ENCODE measurements at places on chromosomes 1 and 21. TPM values are rescaled to one million over a fixed set of nuclear protein-coding genes. Genes with fewer than 3 reads are reported as not detected.
A peak's percentile ranks its signal among the peaks of the same experiment; 100 is the strongest.

CNIH3 gene
- 3.1 TPM for total RNA-seq

GRCh38 chr1:215647738-215648137, 80.6 kb downstream of the KCTD3 start:
- H3K4me1 ChIP-seq = no peaks in the 10 kb centered on the region
- no peak for DNase-seq
- no peak overlapping the region for H3K27ac ChIP-seq
- no peak overlapping the region for H3K4me3 ChIP-seq
- no peaks in the 10 kb centered on the region for H3K36me3 ChIP-seq

DNA sequence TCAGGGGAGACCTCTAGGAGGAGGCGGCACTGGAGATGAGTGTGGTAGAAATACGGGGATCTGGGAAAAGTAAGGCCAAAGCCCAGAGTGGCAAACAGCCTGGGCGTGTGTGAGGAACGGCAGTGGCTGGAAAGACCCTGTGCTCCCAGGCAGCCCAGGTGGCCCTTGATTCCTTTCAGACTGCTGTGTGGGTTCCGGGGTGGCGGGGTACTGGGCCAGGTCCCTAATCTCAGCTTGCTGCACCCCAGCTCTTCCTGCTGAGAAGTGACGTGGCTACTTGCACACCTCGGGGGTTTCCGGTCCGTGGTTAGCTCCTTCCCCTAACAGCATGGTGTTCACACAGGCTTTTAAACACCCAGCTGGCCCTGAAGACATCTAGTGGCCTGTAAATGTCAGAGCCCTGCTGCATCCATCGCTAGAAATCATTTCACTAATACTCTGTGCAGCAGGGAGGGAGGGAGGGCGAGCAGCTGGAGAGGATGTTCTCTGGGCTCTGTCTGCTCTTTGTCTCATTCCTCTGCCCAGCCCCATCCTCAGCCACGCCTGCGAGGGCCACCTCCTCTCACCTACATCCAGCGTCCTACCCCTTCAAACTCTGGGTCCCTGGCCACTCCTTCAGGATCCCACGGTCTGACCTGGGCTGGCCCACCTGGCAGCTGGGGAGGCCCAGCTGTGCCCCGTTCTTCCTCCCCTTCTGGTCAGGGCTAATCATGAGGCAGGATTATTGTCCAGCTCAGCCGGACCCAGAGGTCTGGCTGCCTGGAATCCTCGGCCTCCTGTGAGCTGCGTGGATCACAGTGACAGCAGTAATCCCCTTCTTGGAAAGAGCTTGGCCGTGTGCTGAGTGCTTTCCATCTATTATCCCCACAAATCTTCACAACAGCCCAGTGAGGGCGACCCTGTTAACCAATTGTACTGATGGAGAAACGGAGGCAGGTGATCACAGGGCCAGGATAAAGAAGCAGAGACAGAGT, 7.2 kb downstream of the ZDHHC18 start:
- no peak overlapping the region for H3K27ac ChIP-seq
- peaks cover 14% of the 10 kb centered on the region for H3K36me3 ChIP-seq
- no peaks in the 10 kb centered on the region for H3K27me3 ChIP-seq
- no peak for DNase-seq

LENEP gene
- 1.1 TPM for total RNA-seq

GRCh38 chr1:100622037-100622436, 84.1 kb downstream of the GPR88 start:
- H3K36me3 ChIP-seq = no peaks in the 10 kb centered on the region
- H3K27ac ChIP-seq = peak overlapping the region; percentile 79
- peak; percentile 38 for DNase-seq

PDZK1IP1 gene
- total RNA-seq = 231 TPM

DNA sequence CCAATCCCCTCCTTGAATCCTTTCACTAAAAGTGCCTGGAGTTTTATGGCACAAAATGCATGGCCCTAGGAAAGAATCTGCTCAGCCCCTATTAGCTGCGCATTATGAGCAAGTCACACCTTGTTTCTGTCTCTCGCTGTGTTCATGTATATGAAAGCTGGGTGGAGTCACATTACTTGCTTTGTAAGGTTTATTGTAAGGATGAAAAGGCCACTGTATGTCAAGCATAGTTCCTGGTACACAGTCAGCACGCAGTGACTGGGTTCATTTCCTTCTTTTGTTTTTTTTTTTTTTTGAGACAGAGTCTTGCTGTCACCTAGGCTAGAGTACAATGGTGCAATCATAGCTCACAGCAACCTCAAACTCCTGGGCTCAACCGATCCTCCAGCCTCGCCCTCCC, 6.7 kb upstream of the SLC9A1 start:
- no peak overlapping the region for H3K4me3 ChIP-seq
- no peak for DNase-seq
- H3K27ac ChIP-seq = peak overlapping the region; percentile 58
- H3K36me3 ChIP-seq = peaks cover 5% of the 10 kb centered on the region
- H3K27me3 ChIP-seq = no peaks in the 10 kb centered on the region
- H3K4me1 ChIP-seq = peaks cover 14% of the 10 kb centered on the region

OPRD1 gene
- 0.07 TPM for total RNA-seq
